ENCODE measurements at places on chromosomes 5 and 9. TPM values are rescaled to one million over a fixed set of nuclear protein-coding genes. Genes with fewer than 3 reads are reported as not detected.

Gene HSPA9
- total RNA-seq: 284 TPM

Gene NOXA1
- 13.5 TPM for total RNA-seq

Gene FBXO10
- total RNA-seq: 17.5 TPM

Gene SQSTM1
- total RNA-seq: 995 TPM

DNA sequence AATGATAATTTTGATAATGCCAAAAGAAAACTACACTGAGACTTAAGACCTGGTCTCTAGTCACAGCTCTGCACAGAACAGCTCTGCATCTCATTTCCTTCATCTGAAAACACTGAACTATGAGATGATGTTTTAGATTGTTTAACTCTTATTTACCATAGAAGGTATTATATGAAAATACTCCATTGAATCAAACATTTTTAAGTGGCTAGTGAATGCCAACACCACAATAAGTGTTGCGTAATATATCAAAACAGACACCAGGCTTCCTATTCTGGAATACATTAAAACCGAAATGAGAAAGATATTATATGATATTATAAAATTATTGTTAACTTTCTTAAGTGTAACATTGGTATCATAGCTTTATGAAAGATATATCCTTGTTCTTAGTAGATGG lies 14.6 kb downstream of the CETN3 start:
- DNase-seq: no peak

- DNase-seq: no peak
These were observed 114.3 kb upstream of the EPB41L4A start for GRCh38 chr5:112533362-112533761.

GRCh38 chr9:126550891-126551351 lies 62.8 kb upstream of the LMX1B start:
- DNase-seq: no peak

- no peak for DNase-seq
These were observed 8.4 kb upstream of the JMY start for GRCh38 chr5:79227484-79228025.

DNA sequence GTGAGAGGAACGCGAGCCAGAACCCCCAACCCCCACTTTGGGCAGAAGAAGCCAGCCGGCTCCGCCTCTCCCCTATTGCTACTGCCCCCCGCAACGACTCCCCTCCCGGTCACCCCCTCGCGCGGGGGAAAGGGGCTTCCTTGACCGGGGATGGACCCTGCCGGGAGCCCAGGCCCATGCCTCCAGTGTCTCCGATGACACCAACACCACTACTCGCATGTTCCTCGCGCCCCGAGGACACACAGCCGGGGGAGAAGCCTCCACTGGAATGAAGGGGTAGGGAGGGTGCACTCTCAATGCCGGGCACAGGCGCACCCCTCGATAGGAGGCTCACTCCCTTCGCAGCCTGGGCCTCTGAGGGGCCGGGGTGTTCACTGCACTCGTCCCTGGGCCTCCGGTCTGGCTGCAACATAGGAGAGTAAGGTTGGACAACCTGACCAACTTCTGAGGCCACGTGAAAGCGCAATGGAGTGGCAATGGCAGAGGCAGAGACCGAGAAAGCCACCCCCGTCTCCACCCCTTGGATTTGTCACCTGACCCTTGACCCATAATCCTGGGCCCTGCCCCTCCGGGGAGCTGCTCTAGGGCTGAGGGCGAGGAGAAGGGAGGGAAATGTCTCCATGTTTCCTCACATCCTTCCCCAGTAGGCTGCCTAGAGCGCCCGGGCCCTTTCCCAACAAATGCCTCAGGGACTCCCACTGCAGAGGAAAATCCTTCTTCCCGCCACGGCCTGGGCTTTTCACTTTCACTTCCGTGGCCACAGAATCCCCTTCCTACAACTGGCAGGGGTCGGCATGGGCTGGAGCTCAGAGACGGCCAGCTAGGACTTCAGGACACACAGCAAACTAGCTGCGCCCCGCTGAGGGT lies 1.1 kb upstream of the CNTFR start:
- DNase-seq: peak; percentile 27

DNA sequence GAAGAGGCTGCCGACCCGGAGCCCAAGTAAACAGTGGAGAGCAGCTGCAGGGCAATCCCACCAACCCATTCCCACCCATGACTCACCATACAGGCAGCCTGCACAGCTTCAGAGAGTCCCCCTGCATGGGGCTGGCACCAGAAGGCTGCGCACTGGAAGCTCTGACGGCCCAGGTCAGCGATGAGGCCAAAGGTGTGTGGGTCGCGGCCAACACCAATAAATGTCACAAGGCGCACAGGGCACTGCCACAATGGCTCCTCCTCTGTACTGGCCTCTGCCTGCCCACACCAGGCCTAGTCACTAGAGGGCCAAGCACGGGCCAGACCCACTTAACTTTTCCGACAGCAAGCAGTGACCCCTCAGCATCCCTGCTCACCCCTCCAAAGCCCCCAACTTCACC lies 3.0 kb upstream of the SRA1 start:
- DNase-seq: no peak

DNA sequence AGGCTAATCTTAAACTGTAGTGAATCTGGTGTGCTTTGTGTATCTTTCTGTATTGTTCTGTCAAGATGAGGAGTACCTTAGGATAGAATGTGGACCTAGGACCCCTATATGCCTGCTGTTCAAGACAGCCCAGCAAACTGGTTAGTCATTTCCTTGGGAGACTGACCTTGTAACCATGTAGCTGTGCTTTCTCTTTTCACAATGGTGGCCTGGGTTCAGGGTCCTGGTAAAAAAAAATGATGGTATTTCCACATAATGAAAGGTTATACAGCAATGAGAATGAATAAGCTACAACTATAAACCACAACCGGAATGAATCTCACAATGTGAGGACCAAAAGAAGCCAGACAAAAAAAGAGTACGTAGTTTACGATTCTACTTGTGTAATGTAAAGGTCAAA lies 36.4 kb upstream of the F2RL1 start:
- DNase-seq: no peak

DNA sequence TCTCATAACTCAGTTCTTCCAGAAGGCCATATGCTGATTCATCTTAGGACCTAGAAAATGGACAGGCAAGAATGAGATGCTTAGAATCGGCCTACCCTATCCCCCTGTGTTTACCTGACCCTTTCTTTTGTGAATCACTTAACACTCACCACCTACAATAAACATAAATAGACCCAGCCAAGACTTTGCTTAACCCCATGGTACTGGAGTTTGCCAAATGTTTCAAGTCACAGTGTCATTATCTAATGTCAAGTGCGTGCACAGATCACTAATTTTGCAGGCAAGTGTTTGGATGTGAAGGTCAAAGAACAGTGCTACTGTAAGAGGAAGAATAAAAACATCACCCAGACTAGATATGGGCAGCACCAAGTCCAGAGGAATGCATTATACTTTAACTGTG lies 77.5 kb downstream of the GLIS3 start:
- no peak for DNase-seq
